Stimulated activated CD4-positive, alpha-beta T cell treated with anti-CD3 and anti-CD28 coated beads, Interleukin-12 subunit alpha, Interleukin-12 subunit beta, amount 100 ng/mL, for 4 hours (primary cell): ENCODE measurements at places on chromosomes 1 and 21.
A peak's percentile ranks its signal among the peaks of the same experiment; 100 is the strongest.

DNA sequence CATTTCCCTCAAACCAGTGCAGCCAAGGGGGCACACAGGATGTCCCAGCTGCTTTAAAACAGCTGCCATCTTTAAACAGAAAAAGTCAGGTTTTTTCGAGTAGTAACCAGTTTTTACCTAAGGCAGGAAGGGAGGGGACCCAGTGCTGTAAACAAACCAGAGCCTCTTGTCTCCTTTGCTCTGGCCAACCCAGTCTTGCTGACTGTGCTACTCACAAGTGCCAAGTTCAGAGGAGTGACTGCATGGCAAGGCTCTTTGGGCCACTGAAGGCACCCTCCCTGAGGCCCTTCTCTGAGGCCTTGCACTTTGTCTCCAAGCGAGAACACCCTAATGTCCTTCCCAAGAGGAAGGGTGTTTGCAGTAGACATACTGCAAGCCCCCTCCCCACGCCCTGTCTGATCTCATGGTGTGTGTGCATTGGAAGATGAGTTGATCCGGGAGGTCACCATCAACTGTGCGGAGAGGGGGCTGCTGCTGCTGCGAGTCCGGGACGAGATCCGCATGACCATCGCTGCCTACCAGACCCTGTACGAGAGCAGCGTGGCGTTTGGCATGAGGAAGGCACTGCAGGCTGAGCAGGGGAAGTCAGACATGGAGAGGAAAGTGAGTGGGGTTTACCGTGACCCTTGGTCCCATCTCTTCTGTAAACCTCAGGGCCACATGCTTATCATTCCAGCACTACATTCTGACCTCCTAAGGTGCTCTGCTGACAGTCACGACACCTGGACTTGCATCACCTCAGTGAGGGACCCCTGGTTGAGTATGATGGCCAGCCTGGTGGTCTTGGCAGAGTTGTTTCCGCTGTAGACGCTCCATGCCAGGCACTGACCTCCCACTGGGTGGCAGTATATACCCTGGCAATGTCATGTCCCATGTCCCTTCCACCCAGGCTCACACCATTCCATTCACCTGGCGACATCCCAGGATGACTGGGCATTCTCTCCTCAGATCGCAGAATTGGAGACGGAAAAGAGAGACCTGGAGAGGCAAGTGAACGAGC, 4.7 kb downstream of the DNALI1 start:
- peak; percentile 23 for DNase-seq

GRCh38 chr1:228836427-228836826, 101.1 kb downstream of the RHOU start:
- no peak for DNase-seq

DNA sequence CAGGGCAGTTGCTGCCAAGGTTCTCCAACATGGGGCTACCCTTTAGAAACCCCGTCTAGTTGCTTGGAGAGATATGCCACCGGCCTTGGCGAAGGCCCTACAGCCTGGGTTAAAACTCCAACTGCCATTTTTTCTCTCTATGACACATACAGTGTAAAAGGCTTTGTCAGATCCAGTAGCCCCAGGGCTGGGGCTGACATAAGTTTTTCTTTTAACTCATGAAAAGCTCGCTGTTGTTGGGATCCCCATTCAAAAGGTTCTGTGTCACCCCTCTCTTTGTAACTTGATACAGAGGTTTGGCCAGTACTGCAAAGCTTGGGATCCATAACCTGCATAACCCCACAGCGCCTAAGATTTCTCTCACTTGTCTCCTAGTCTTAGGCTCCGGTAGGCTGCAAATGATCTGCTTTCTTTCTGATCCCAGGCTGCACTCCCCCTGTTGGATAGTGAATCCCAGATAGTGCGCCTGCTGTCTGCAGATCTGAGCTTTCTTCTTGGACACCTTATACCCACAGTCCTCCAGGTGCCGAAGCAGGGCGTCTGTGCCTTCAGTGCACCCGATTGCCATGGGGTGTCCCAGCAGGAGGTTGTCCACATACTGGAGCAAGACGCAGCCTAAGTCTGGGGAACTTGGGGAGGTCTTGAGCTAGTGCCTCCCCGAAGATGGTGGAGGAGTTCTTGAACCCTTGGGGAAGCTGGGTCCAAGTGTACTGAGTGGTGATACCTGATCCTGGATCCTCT, 406.2 kb downstream of the TGFB2 start:
- DNase-seq, result no peak

GRCh38 chr21:35046263-35046624, 2.9 kb downstream of the RUNX1 start:
- no peak for DNase-seq

GRCh38 chr1:12477936-12478611, 139.9 kb downstream of the DHRS3 start:
- no peak for DNase-seq

DNA sequence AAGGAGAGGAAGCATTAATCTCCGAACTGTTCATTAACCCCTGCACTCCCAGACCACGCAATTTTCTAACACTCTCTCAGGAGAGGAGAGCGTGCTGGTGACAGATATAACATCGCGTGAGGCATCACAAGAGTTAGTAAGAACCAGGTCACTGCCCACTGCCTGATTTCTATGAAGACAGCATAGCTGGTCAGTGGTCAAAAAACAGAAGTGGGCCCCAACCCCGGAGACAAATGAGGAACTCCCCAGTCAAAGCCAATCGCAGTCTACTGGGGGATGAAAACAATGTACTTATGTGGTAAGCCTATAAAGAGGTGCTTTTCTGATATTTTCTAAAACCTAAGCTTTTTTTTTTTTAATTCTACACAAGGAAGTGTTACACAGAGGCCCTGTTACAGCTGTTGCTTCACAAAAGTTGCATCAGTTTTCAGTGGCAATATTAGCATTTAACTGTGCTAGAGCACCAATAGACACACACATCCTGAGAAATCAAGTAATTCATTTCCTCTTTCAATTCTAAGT, 231.8 kb upstream of the IRF2BP2 start:
- no peak for DNase-seq

DNA sequence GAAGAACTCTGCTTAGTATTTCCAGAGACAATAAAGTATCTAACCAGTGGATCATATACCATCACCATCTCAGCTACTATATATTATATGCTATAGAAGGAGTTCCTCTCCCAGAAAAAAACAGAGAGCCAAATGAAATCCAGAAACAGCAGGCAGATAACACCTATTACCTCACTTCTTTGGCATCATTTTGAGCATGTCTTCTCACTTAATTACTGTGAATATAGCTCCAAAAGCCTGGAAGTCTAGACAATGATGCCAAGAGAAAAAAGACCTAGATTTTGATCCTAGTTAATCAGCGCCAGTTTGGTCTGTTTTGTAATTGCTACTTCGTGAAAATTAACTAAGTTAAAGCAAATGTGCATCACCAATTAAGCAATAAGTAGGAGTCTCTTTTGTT, 131.3 kb downstream of the EIF4G3 start:
- DNase-seq, result no peak

- DNase-seq, result no peak
Observed at GRCh38 chr1:64567426-64568170, 97.7 kb downstream of the CACHD1 start.

DNA sequence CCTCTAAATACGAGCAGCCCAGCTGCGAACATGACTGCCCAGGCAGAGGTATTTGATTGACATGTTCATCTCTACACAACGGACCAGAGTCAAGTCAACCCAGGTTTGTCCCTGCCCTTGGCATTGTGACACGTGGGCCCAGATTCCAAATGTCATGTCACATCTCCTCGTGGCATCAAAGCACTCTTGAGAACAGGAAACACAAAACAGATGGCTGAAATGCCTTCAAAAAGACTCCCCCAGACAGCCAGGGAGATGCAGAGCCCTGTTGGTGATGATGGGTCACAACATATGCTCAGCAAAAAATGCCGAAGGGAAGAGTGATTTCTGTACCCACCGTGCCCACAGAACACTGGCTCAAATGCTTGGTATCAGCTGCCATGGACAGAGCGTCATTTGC, 337.8 kb upstream of the DAB1 start:
- no peak for DNase-seq

- no peak for DNase-seq
Observed at GRCh38 chr1:164470996-164471395, 88.0 kb upstream of the PBX1 start.

GRCh38 chr1:208122612-208123358, 121.4 kb downstream of the PLXNA2 start:
- no peak for DNase-seq

- no peak for DNase-seq
Observed at GRCh38 chr1:47738560-47739182, 258.5 kb downstream of the TRABD2B start.

- no peak for DNase-seq
Observed at GRCh38 chr1:248733566-248733965, 22.0 kb downstream of the LYPD8 start.

DNA sequence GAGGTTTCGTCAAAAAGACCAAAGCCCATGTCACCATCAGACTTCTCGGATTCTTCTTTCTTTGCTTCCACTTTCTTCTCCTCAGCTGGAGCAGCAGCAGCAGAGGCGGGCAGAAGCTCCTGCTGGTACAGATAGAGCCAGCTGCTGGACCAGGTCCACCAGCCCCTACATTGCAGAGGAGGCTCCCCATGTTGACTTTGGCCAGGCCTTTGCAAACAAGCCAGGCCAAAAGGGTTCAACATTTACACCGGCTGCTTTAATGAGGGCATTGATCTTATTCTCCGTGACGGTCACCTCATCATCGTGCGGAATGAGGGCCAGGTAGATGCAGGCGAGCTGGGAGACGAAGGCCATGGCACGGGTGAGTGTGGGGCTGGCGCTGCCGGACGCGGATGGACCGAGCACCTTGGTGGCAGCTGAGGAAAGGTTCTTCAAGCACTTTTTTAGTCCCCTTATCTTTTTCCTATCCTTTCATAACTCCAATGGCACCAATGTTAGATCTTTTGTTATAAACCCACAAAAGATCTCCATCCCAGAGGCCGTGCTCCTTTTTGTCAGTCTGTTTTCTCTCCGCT, 358.5 kb downstream of the RGS7 start:
- DNase-seq, result no peak

GRCh38 chr1:109873278-109874175, 37.1 kb upstream of the CSF1 start:
- DNase-seq, result no peak

DNA sequence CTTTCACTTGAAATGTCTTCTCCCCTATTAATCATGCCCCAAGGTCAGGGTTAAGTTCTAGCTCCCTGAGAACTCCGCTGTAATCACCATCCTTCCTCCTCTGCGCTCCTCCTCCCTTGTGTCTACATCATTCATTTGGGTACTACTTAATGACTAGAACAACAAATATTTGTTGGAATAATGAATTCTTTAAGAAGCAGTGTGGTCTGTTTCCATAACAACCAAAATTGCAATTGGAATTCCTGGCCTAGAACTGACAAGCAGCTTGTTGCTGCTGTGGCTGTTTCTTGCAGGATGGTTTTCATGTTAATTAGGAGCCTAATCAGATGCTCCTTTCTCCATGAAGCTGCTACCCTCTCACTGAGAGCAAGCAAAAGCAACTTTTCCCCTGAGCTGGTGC, 192.5 kb downstream of the ZZZ3 start:
- DNase-seq, result no peak

- no peak for DNase-seq
Observed at GRCh38 chr1:58754683-58755467, 29.0 kb downstream of the JUN start.

GRCh38 chr1:247273013-247273412, 17.1 kb downstream of the VN1R5 start:
- DNase-seq, result no peak

DNA sequence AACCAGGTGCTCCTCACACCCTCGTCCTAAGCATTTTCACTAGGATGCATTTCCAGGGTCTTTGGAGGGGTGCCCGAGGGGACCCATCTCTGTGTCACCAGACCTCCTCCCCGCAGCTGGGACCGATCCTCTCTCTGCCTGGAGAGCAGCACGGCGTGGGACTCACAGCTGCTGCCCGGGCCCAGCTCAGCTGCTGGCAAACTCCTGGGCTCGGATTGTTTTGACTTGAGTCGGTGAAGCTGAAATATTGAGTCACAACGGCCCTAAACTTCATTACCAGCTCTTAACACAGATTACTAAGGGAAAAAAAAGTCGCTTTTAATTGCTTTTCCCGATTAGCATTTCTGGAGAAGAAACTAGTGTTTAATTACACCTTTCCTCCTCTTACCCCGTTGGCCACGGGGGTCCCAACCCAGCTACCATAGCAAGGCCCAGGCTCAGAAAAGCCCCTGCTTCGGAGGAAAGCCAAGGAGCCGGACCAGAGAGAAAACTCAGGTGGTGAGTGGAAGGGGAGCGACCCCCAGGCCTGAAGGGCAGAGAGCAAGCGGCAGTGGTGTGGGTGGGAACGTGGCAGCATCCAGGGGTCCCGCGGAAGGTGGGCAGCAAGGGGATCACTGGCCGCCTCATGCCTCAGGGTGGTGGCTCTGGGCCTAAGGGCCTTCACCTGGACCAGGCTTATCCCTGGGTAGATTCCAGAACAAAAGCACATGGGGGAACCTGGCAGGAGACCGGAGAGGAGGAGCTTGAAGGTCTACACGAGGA, 41.7 kb downstream of the CASZ1 start:
- DNase-seq, result no peak

DNA sequence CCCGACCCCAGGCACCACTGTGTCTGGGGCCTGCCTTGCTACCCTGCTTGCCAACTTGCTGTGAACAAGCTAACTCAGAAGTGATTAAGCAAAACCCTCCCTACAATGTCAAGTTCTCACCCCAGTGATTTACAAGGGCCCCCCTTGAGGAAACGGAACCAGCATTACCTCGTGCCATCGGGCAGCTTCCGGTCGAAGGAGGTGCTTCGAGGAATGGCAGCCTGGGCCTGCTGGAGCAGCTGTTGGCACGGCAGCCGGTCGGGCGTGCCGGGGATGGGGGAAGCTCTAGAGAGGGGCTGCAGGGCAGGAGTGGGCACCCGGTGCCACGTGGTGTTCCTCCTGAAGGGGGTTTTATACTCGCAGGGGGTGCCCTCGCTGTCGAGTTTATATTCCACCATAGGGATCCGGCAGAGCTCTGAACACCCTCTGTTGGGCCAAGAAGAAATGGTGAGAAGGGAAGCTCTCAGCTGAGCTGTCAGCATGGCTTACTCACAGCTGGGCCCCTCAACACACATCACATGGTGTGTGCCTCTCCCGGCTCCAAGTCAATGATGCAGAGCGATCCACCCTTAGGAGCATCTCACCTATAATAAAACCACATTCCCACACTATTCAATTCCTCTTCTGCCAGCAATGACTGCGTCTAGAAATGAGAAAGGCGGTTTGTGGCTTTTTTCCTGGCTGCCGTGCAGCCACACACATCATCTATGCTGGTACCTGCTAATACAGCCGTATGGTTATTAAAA, 184.4 kb downstream of the SIPA1L2 start:
- DNase-seq, result no peak

GRCh38 chr21:32082466-32082865, 196.4 kb downstream of the MIS18A start:
- DNase-seq, result no peak
